ENCODE measurements at places on chromosomes 6 and 20.
A peak's percentile ranks its signal among the peaks of the same experiment; 100 is the strongest.

GRCh38 chr6:94350833-94351232 is 931.5 kb upstream of the EPHA7 start:
- DNase-seq: no peak

GRCh38 chr6:157185986-157186385 is 137.3 kb downstream of the TMEM242 start:
- no peak for DNase-seq

GRCh38 chr6:14271789-14272736 is 154.5 kb downstream of the CD83 start:
- no peak for DNase-seq

DNA sequence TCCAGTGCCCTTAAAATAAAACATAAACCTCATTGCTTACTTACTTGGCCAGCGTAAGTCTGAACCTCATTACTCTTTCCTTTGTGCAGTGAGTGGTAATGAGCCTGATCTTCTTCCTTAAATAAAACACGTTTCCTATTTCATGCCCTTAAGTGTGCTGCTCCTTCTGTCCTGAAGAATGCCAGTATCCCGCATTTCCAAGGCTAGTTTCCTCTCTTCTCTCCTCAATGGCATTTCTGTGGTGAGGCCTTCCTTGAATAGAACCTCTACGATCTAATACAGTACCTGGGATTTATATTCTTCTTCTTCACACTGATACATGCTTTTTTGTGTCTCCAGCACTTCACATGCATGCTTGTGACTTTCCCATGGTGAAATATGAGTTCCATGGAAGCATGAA is 523.4 kb upstream of the CDH4 start:
- DNase-seq: no peak

DNA sequence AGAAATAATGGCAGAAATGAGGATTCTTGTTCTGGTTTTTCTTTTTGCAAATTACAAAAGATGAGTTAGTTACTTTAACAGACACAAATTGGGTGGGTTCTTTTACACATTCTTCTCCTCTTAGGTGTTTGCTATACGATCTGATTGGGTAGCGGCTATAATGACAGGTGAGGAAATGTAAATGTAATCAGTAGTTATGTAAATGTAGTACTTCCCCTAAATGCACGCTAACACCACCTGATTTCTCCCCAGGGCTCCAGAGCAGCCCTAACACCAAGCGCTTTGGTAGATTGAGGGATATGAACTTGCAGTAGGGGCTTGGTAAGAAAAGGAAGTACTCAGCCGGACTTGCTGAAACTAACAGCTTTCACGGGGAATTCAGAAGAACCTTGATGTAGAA is 499.4 kb upstream of the NOX3 start:
- no peak for DNase-seq

DNA sequence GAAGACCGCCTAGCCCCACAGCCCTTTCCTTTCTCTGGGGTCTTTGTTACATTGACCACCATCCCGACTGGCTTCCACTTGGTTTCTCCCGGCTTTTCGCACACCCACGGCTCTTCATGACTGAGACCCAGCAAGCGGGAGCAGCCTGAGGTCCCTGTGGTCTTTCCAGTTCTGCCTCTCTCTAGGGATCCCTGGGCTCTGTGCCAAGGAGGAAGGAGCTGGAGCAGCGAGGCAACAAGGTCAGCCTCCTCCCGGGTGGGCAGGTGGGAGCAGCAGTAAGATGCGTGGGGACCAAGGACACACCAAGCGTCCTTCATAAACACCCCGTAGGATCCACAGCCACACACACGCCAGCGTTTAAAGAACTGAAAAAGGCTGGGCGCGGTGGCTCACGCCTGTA is 29.6 kb upstream of the MRGBP start:
- DNase-seq: peak; percentile 48

DNA sequence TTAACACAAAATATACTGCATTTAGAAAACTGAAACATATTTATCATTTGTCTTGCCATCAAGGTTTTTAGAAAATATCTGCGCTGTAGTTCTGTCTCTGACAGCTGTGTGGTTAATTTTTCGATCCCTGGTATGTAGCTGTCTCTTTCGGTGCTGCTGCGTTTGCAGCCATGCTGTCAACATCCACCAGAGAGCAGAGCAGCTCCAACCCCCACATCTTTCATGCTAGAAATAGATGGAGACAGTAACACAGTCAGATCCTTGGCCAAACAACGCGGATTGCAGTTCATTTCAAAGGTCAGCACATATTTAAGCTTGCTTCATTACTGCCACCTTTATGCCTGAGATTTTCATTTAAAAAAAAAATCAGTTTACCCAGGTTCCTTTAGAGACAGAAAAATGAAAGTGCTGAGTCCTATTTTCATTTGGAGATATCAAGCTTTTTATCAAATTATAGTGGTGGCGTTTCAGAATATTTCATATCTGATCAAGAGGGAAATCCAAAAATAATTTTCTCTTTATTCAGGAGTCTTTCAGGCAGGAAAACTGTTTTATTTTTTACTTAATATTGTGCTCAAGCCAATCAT is 157.7 kb upstream of the MMS22L start:
- DNase-seq: peak; percentile 62

DNA sequence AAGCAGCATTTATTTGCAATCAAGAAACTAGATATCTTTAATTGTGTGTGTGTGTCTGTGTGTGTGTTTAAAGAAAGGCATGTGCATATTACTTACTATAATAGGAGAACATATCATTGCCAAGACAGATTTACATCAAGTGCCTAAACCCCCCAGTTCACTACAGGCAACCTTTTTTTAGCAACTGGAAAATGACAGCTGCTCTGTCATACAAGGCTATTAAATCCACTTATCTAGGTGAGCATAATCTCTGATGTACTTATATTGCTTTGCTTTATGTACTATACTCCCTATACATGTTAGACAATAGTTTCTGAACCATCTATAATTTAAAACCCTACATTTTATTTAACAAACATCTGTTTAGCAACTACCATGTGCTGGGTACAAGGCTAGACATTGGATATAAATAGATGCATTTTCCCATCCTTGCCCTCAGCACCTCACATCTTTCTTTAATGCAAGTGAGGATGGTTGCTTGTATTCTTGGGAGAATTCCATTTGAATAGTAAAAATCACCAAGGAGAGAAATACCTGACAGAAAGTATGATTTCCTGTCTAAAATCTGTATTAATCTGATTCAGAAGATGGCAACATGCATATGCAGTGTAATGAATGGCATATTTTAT is 398.3 kb downstream of the LAMA2 start:
- no peak for DNase-seq

DNA sequence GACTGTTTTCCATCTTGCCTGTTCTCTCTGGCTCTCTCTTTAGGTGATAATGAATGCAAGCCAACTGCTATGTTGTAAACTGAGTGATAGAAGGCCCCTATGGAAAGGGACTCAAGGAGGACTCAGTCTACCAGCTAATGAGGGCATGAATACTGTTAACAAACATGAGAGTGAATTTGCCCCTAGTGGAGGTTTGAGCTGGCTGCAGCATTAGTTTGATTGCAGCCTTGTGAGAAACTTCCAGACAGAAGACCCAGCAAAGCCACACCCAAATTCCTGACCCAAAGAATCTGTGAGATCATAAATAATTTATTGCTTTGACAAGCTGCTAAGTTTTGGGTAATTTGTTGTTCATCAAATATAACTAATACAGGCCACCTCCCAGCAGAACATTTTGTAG is 50.0 kb upstream of the PLCB1 start:
- DNase-seq: no peak

GRCh38 chr6:162713974-162714780 is 13.4 kb downstream of the PRKN start:
- no peak for DNase-seq

- no peak for DNase-seq
Measured at GRCh38 chr6:104521176-104521575, 338.5 kb downstream of the HACE1 start.

DNA sequence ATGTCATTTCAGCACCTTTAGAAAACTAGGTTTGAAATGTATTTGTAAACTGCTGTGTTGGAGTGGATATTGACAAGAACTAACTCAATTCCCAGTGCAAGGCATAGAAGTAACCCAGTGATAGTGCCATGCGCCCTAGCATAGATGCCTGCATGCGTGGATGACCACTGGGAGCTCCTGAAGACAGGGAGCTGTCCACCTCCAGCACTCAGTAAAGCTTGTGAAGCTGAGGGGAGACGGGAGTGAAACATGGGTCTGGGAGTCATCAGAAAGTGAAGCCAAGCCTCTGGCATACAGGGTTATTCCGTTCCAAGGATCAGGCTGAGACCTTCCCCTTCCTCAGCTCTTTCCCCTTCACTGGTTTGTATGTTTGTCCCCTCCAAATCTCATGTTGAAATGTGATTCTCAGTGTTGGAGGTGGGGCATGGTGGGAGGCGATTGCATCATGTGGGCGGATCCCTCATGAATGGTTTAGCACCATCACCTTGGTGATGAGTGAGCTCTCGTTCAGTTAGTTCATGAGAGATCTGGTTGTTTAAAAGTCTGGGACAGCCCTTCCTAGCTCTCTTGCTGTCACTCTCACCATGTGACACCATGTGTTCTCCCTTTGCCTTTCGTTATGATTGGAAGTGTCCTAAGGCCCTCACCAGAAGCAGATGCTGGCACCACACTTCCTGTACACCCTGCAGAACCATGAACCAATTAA is 146.5 kb upstream of the FERMT1 start:
- DNase-seq: no peak

GRCh38 chr6:44672841-44673240 is 285.3 kb downstream of the CDC5L start:
- DNase-seq: no peak

DNA sequence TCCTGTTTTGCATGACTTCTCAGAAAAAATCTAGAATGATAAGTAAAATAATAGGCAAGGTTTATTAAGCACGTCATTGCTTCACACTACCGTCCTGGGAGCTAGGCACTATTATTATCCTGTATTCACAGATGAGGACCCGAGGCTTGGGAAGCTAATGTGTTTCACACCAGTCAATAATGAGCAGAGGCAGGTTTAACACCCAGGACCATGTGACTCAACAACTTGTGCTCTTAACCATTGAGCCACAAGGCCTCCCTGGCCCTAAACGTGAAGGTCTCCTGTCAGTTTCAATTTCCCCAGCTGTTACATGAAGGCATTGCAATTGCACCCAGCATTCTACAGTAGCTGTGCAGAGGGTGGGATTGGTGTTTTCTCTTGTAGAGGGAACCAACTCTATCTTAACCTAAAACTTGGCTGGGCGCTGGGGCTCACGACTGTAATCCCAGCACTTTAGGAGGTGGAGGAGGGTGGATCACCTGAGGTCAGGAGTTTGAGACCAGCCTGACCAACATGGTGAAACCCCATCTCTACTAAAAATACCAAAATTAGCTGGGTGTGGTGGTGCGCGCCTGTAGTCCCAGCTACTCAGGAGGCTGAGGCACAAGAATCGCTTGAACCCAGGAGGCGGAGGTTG is 191.2 kb downstream of the BCAS1 start:
- no peak for DNase-seq
